ENCODE measurements at places on chromosomes 16 and 17.

GRCh38 chr17:56708670-56709410, 115.3 kb downstream of the NOG start:
- no peak for DNase-seq

DNA sequence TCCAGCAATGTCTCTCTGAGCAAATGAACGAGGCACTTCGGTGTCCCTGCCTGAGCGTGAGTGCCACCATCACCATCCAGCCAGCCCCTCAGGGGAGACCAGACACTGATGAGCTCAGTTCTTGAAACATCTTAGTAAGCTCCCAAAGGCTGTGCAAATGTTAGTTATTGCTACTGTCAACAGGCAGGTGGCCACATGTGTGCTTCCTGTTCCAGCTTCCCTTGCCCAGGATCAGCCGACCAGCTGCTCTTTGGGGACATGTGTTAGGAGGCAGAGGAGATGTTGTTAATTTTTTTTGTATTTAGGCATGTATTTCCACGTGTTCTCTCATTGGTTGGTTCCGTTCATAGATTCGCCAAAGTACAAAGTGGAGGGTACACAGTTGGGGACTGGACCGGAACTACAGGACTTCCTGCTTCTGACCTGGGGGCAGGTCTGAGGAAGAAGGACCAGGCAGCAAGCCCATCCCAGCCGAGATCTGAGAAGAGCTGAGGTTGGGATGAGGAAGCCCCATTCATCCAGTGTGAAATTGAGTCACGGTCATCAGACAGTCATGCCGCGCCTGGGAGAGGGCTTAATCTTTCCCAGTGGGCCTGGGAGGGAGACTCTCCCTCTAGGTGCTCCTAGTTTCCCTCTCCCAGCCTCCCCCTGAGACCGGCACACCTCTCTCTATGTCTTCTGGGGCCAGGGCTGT, 3.8 kb downstream of the TTYH2 start:
- no peak for DNase-seq

- DNase-seq: no peak
Observed at GRCh38 chr17:17445296-17445924, 31.4 kb upstream of the MED9 start.

GRCh38 chr16:79792664-79793351, 192.3 kb upstream of the MAF start:
- no peak for DNase-seq

DNA sequence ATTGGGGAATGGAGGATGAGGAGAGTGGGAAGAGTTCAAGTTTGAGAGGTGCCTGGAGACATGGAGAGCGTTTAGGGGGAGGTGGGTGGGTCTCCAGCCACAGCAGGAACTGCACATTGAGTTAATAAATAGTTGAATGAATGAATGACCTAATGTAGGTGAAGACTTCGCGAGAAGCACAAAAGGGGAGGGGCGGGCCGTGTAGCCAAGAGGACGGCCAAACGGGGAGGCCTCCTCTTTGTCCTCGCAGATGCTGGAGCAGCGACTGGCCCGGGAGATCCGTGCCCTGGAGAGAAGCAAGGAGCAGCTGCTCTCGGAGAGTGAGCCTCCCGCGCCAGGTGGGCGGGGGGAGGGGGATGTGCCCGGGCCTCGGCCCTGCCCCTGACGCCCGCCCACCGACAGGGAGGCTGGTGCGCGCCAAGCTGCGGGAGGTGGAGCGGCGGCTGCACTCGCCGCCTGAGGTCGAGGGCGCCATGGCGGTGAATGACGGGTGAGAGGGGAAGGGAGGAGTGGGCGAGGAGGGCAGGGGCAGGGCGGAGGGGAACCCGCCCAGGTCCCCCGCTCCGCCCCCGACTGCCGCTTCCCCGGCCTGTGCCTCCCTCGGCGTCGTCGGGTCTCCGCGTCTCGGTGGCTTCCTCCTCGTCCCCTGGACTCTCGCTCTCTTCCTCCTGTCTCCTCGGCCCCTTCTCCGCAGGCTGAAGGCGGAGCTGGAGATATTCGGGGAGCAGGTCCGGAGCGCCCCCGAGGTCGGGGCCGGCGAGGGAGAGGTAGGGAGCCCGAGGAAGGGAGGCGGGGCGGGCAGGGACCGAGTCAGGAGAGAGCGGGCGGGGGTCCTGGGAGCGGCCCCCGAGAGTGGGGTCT, 12.9 kb downstream of the SYCE1L start:
- DNase-seq: peak; percentile 55

GRCh38 chr16:55285586-55285985, 38.4 kb upstream of the IRX6 start:
- DNase-seq: no peak

DNA sequence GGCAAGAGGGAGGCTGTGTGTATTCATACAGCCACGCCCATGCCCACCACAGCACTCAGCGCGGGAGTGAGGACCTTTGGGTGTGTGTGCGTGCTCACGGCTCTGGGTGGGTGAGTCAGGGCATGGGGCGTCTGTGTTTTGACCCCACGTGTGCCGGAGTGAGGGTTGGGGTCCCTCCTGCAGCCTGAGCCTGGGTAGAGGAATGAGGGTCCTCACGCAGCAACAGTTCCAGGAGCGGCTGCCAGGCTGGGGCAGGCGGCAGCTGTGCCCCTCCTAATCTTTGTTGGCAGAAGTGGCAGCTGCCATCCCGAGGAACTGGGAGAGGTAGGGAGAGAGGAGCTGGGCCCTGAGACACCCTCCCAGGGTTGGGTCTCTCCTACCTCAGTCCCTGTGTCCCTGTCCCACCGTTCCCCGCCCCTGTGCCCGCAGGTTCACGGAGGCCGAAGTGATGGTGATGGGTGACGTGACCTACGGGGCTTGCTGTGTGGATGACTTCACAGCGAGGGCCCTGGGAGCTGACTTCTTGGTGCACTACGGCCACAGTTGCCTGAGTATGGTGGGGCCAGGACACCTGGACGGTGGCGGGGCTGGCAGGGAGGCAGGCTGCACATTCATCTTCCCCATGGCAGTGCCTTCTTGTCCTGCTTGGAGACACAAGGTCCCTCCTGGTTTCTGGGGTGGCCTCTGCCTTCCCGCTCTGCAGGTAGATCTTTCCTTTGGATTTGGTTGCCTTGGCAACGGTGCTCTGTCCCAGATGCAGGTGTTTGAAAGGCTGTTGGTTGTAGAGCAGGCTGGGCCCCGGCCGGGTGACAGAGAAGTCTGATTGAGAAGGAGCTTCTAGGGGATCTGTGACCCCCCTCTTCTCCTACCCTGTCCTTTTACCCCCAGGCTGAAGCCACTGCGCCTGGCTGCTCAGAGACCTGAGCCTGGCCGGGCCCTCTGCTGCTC, 5.9 kb downstream of the DPH1 start:
- DNase-seq: no peak

- no peak for DNase-seq
Observed at GRCh38 chr16:4949986-4950385, 8.1 kb upstream of the SEC14L5 start.

DNA sequence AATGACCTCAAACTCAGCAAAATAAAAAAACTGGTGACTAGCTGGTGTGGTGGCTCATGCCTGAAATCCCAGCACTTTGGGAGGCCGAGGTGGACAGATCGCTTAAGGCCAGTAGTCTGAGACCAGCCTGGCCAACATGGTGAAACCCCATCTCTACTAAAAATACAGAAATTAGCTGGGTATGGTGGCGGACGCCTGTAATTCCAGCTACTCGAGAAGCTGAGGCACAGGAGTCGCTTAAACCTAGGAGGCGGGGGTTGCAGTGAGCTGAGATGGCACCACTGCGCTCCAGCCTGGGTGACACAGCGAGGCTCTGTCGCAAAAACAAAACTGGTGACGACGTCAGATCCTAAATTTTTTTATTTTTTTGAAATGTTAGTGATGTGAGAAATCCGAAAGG, 82.6 kb upstream of the TOB1 start:
- DNase-seq: no peak

DNA sequence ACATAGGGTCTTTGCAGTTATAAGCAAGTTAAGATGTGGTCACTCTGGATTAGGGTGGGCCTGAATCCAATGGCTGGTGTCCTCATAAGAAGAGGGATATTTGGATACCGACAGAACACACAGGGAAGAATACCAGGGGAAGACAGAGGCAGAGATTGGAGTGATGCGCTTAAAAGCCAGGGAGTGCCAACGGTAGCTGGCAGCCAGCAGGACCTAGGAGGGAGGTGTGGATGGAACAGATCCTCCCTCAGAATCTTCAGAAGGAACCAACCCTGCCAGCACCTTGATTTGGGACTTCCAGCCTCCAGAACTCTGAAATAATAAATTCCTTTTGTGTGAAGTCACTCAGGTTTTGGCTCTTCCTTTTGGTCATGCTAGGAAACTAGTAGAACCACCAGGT, 110.2 kb upstream of the CACNG3 start:
- DNase-seq: no peak

GRCh38 chr16:70484867-70485266, 30.5 kb downstream of the FCSK start:
- DNase-seq: no peak

DNA sequence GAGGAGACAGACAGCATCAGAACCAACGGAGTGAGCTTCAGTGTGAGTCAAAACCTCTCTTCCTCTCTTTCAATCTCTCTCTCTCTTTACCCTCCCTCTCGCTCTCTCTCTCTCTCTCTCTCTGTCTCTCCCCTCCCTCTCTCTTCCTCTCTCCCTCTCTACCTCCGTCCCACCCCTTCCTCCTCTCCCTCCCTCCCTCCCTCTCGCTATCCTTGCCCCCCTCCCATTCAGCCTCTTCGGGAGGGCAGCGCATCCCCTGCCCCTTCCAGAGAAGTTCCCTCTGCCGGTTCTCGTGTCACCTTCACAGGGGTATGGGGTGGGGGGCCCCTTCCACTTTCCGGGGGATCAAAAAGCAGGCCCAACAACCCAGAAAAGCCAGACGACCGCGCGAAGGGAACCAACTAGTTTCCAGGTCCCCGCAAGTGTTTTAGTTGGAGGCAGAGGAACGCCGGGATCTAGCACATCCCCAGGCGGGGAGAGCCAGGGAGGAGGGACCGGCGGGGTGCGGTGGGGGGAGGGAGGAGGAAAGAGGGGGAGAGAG, 28.9 kb upstream of the RBFOX1 start:
- no peak for DNase-seq

DNA sequence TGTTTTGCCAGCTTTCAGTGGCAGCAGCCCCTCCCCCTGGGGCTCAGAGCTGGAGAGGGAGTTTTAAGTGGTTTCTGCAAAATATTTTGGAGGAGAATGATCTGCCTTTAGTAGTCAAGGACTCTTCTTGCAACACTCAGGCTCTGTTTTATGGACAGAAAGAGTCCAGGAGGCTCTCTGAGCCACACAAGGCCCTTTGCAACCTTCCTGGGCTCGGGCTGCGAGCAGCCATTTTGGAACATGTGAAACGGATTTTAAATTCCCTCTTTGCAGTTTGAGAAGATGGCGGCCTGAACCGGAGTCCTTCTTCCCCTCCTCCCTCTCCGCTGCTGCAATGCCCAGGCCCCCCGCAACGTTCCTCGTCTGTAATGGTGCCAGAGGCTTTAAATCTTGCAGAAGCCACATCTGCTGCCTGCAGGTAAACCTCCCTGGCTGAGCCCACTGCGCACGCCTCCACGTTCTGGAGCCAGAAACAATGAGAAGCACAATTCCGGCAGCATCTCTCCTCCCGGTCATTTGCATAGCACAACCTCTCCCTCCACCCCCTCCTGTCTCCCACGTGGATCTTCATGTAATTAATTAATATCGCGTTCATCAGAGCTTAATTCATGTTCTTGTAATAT, 386.1 kb downstream of the SEC14L1 start:
- no peak for DNase-seq

DNA sequence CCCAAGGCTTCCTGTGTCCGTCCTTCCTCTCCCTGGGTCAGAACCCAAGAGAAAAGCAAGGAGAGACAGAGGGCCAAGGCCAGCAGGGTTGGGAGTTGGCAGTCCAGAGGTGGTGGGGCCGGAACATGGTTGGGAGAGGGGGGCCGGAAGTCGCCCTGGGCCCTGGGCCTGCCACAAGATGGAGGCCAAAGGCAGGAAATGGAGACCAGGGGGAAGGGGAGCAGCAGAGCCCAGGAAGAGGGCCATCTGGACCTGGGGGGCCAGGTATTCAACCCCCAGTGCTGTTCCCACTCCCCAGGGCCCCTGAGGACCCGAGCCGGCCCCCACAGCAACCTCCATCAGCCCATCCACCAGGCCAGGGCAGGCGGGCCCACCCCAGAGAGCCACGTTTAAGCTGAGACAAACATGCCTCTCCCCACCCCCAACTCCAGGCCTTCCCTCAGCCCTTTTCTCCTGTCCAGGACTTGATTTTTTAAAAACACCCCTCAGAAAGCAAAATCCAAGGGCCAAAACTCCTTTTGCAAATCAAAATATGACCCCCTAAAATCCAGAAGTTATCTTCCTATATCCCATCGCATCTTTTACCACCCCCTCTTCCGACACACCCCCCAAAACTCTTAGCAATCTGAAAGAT, 4.4 kb upstream of the BCL6B start:
- no peak for DNase-seq

DNA sequence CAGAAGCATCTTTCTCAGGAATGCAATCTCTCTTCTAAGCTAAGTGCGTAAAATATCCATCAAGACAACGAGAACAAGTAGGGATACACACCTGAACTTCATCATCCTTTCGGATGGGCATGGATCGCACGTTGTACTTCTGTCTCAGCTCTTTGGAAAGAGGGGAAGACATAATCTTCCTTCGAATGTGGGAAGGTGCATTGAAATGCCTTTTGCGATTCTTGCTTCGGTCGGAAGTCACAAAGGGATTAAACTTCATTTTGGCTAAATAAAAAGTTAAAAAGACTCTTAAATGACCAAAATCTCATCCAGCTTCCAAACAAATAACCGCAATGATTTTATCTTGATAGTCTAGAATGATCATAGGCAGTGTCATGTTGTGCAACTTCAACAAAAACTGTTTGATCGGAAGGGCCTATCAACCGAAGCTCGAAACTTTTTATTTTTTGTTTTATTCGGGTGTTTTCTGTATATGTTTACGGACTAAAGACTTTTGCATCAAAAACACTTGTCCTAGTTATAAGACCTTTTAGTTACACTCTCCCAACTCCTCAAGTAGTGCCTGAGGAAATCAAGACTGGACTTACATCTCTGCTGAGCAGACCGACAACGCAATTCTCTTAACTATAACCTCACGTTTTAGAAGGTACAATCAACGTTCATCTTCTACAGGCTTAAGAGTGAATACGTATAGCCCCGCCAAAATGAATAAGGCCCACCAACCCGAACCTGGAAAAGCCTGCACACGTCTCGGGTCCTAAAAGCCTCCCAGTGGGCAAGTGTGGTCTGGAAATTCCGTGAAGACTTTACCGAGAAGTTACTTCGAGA, 727 bp downstream of the RPL26 start:
- no peak for DNase-seq

- no peak for DNase-seq
Observed at GRCh38 chr16:11535494-11535893, 51.2 kb downstream of the LITAF start.

DNA sequence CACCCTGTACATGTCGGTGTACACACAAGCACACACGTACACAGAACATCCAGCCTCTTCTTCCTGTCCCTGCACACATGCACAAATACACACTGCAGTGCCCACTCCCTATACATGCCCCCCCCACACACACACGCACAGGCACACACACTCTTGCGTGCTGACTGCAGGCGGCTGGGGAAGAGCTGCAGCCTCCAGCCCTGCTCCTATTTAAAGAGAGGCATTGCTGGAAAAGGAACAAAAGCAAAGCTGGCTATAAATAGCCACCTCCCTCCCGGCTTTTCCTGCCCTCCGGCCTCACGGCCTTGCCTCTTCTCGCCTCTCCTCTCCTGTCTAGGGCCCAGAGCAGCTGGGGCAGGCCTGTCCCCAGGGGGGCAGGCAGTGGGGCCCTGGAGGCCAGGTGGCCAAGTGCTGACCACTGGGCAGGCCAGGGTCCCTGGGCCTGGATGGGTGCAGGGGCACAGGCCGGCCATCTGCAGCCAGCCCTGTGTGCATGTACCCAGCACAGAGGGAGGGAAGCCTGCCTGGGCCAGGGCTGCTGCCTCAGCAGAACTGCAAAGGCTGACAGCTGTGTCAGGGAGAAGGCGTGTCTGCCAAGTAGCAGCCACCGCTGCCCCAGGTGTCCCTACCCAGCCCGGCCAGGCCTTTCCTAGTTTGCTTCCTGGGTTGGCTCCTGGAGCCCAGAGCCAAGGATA, 25.4 kb downstream of the RTN4RL1 start:
- DNase-seq: no peak
